ENCODE measurements at places on chromosomes 11 and 22.

- no peak for DNase-seq
Observed at GRCh38 chr11:130940706-130941105, 24.4 kb upstream of the SNX19 start.

- no peak for DNase-seq
Observed at GRCh38 chr11:76698321-76699043, 27.9 kb upstream of the LRRC32 start.

- DNase-seq, result no peak
Observed at GRCh38 chr22:27238935-27239510, 562.5 kb downstream of the MN1 start.

- DNase-seq, result no peak
Observed at GRCh38 chr22:42655693-42656092, 6.5 kb upstream of the CYB5R3 start.

GRCh38 chr22:45441138-45441537 lies 27.6 kb downstream of the RIBC2 start:
- DNase-seq, result no peak

- DNase-seq, result no peak
Observed at GRCh38 chr22:30308518-30309230, 18.1 kb downstream of the TBC1D10A start.

GRCh38 chr11:65206901-65207300 lies 25.2 kb downstream of the CAPN1 start:
- DNase-seq, result no peak

DNA sequence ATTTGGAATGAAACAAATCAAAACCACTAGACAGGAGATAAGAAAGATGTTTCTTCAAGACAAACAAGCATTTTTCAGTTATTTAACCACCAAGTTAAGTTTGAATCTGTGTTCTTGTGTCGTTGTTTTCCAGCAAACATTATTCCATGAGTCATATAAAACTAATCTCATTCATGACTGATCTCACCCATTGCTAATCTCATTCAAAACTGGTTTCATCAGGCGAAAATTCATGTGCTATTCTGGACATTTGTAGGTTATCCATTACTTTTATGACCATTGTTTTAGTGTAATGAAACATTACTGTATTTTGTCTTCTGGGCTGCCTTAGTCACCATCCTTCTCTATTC lies 221.8 kb downstream of the DDX10 start:
- no peak for DNase-seq

- no peak for DNase-seq
Observed at GRCh38 chr11:134250675-134251074, 2.5 kb downstream of the THYN1 start.

GRCh38 chr22:28637225-28637624 lies 42.4 kb downstream of the TTC28 start:
- no peak for DNase-seq

GRCh38 chr11:12179531-12179930 lies 69.1 kb downstream of the MICAL2 start:
- no peak for DNase-seq

DNA sequence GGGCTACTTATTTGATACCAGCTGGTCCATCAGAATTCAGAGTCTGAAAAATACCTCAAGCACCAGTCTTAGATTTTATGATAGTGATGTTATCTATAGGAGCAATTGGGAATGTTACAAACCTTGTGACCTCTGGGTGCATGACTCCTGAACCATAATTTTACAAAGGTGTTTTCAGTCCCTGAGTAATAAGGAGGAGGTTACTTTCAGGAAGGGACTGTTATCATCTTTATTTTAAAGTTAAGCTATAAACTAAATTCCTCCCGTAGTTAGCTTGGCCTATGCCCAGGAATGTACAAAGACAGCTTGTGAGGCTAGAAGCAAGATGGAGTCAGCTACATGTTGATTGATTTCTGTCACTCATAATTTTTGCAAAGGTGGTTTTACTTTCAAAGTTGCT lies 101.9 kb downstream of the UVRAG start:
- DNase-seq, result no peak

- no peak for DNase-seq
Observed at GRCh38 chr11:35914816-35915215, 29.0 kb upstream of the LDLRAD3 start.

- DNase-seq, result no peak
Observed at GRCh38 chr11:12205330-12205729, 94.9 kb downstream of the MICAL2 start.

GRCh38 chr11:71179877-71180605 lies 72.3 kb downstream of the SHANK2 start:
- no peak for DNase-seq

- DNase-seq, result no peak
Observed at GRCh38 chr11:45768486-45768885, 36.5 kb upstream of the SLC35C1 start.

GRCh38 chr11:6541356-6541755 lies 44.3 kb downstream of the DNHD1 start:
- no peak for DNase-seq

GRCh38 chr22:17164392-17165024 lies 5.4 kb upstream of the HDHD5 start:
- DNase-seq, result no peak

DNA sequence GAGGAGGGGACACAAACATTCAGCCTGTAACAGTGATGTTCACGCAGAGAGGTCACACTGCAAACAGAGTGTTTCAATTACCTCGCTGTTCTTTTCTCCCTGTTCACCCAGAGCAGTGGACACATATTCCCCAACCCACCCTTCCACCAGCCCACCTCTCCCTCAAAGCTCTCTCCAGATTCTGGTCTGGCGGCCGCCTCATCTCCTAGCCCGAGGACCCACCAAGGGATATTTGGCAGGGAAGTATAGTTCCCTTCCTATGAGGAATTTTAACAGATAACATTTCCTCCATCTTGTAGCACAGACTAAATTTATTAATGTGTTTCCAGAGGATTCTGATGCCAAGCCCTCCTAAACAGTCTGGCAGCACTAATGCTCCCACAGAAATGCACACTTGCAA lies 111.0 kb upstream of the LMO1 start:
- DNase-seq, result no peak

DNA sequence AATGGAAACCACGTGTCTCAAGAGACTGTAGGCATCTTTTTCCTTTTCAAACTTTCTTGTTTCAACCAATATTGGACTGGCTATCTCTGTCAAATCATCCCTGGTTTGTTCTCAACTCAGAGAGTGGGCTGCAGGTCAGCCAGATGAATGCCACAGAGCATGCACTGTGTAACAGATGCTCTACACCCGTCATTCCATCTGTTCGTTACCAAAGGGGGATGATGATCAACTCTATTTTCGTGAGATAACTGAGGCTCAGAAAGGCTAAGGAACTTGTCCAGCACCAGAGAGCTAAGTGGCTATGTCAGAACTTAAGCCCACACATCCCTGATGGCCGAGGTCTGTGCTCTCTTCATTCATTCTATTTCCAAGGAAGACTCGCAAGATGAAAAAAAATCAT lies 42.1 kb downstream of the SLC1A2 start:
- no peak for DNase-seq

- DNase-seq, result no peak
Observed at GRCh38 chr11:9703280-9703679, 39.4 kb downstream of the SWAP70 start.

DNA sequence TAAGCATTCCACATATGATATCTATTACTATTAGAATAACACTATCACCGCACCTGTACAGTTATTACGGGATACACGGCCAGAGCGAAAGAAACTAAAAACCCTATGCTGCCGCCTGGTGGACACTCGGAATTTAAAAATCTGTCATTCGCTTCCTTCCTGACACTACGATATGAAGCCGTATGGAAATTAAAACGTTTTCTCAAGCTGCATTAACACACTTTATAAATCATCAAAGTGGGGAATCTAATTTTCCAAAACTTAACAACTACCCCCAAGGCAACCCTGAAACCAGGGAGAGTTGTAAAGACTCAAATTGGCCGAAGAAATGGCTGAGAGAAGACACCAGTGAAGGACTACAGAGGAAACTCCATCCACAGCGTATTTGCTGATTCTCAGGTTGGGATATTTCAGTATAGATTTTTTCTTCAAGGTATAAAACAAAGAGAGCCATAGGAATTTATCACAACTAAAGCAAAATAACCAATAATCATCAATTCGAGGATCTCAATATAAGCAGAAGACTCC lies 1.4 kb downstream of the CCDC73 start:
- DNase-seq, result peak; percentile 35

DNA sequence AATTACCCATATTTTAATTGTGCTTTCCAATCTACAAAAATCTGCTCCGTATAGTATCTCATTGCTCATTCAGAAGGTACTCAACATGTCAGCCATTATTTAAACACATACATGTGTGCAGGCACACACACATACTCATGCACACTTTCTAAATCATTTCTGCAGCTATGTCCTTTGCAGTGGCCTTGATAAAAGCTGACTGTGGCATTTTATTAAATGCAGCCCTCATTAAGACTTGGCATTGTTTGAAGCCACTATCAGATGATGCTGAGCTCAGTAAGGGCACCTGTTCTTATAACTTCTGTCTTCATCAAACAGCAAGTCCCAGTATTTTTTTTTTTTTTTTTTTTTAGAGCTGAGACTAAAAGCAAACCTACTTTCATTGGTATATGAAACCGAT lies 1071.9 kb upstream of the CCDC90B start:
- DNase-seq, result no peak

DNA sequence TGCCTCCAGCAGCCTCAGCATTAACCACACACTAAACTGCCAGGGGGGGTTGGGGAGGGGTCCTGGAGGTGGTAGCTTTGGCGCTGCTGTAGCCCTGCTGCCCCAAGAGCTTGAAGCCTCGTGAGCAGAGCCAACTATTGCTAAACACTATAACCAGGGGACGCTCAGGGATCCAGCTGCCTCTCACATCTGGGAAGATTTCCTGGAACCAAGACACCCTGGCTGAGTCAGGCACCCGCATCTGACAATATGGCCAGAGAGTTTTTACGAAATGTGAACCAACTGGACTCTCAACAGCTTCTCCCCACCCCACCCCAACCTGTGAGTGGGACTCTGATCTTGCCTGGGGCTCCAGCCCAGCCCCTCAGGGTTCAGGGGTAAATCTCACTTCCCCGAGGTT lies 14.3 kb downstream of the C1QTNF6 start:
- DNase-seq, result no peak

Measured in activated CD8-positive, alpha-beta memory T cell treated with anti-CD3 and anti-CD28 coated beads for 4 hours (primary cell).